ENCODE measurements at places on chromosomes 13 and 19.

DNA sequence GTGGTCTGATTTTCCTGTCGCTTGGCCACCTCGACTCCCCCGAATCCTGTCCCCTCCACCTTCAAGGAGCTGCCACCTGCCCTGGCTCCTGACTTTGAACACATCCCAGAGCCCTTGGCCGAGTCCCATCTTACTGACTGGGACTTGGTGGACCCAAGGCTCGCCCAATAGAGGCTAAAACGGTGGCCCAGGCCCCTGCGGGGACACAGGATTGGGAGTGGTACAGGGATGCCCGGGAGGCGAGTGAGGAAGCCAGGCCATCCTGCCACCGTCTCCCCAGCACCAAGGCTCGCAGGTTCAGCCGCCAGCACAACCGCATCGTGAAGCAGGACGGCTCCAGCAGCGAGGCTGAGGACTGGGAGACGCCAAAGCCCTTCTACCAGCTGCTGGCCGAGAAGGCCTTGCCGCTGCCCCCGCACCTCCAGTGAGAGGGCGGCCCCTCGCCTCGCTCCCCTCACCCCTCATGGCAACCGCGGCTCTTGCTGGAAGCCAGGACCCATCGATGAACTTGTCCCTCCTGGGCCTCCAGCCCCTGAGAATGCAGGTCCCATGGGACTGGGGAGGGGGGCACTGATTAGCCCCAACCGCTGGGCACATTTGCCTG lies 5.3 kb downstream of the SIX5 start:
- no peak for DNase-seq

GRCh38 chr19:18769989-18770528 lies 21.0 kb downstream of the COMP start:
- DNase-seq = no peak

- DNase-seq = no peak
Measured at GRCh38 chr19:45952686-45953505, 20.8 kb downstream of the NOVA2 start.

GRCh38 chr13:27969082-27969865 lies at the start of gene CDX2:
Gene CDX2, minus strand, starts transcription at chr13:27969315. Its CDS starts 309 bp downstream, at chr13:27969006.
- no peak for DNase-seq

DNA sequence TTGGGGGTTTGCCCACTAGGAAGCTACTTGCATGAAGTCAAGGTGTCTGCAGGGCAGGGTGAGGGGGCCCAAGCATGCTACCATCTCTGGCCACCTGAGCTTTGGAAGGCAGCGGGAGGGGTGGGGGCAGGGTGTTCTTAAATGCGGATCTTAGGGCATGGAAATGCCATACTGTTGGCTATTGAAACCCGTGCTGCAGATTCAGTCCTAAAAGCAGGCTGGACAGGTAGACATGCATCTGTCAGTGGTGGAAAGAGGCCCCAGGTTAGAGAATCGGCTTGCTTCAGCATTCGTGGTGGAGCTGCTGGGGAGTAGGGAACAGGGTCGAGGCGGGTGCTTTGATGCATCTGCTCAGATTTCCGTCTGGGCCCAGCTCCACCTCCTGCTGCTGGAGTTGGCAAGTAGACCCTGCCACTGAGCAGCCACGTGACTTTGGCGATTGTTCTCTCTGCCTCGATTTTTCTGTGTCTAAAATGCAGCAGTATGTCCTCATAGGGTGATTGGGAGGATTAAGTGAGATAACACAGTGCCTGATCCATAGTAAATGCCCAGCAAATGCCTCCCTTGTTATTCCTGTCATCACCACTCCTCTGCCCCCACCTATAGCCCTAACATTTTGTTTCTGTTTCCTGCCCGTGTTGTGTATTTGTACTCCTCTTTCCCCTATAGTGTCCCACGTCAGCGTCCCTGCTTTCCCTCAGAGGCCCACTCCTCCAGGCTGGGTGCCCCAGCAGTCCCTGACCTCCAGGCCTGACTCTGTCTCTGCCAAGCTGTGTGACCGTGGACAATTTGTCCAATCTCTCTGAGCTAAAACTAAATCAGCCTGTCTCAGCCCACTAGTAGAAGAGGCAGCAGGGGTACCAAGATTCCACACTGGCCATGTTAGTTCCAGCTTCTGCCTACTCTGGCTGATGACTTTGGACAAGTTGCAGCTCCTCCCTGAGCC lies 5.8 kb downstream of the PPP1R37 start:
- DNase-seq = peak; percentile 22

- DNase-seq = no peak
Measured at GRCh38 chr19:20669263-20669662, 7.9 kb upstream of the ZNF626 start.

- DNase-seq = peak; percentile 25
Measured at GRCh38 chr19:47863514-47863936, 4.5 kb downstream of the TPRX2 start.

- no peak for DNase-seq
Measured at GRCh38 chr13:41827507-41828213, 133.2 kb downstream of the VWA8 start.

DNA sequence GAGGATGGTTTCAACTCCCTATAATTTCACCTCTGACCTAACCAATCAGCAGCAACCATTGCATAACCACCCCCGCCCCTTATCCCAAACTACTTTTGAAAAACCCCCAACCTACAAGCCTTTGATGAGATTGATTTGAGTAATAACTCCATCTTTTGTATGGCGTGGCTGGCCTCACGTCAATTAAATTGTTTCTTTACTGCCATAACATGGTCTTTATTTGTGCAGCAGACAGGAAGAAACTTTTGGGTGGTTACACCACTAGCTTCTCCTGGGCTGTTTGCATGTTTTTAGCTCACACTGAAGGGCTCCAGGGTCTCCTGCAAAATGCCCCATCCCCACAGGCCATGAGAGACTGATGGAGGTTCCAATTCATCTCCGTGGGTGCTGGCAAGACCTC lies 34.0 kb upstream of the PEG3 start:
- no peak for DNase-seq

- no peak for DNase-seq
Measured at GRCh38 chr13:27076421-27076820, 95.2 kb downstream of the USP12 start.

GRCh38 chr19:1129535-1129934 lies 25.7 kb downstream of the GPX4 start:
- no peak for DNase-seq

GRCh38 chr13:110216398-110217041 lies 90.4 kb downstream of the COL4A1 start:
- DNase-seq = no peak

DNA sequence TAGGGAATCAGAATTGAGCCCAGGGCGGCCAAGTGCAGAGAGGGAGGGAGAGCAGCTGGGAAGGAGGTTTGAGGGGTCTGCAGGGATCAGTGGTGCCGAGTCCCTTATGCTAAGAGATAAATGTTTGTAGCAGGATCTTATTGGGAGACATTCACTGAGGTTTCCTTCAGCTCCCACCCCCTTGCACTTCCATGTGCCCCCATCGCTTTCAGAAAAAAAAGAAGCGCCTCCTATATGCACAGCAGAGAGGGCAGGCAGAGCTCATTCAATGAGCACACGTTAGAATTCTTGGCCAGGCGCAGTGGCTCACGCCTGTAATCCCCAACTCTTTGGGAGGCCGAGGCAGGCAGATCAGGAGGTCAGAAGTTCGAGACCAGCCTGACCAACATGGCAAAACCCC lies 28.0 kb downstream of the CYP4F2 start:
- DNase-seq = no peak

DNA sequence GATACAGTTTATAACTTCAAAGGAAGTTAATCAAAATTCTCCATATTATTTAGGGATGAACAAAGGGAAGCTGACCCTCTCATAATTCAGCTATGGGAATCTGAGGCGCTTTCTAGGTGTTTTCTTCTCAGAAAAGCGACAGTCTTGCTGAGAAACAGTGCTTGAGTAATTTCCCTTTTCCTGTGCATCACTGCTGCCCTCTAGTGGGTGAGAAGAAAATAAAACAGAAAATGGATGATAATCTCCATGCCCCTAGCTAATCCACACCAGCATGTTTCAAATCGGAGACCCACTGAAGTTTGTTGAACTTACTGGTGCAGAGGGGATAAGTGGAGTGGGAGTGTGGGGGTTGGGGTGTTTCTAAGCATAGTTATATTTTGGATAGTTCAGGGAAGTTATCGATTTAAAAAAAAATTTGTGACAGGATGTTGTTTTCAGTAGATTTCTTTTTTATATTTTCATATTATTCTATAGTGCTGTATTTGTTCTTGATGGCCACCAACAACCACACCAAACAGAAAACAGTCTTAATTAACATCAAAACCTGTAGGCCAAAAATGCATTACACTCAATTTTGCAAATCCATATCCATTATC lies 21.4 kb downstream of the LCP1 start:
- DNase-seq = peak; percentile 29

- DNase-seq = no peak
Measured at GRCh38 chr19:41324231-41324702, 14.3 kb downstream of the CCDC97 start.

DNA sequence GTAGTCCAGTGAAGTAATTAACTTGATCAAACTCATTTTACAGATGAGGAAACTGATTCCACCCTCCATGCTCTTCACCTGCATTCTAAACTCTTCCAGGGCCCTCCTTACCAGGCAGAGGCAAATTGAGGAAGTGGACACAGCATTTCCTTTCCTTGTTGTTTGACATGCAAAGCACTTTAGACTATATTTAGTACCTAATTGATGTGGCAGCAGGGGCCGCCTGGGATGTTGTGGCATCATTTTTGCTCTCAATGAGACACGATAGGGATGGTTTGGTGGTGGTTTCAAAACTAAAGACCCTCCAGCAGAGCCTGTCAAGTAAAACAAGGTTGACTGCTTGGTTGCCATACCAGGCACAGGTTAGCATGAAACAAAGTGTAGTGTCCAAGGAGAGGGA lies 7.9 kb downstream of the SIPA1L3 start:
- DNase-seq = no peak

GRCh38 chr13:50125304-50125553 lies 110.0 kb downstream of the KCNRG start:
- no peak for DNase-seq

- no peak for DNase-seq
Measured at GRCh38 chr13:45696610-45697226, 5.4 kb upstream of the CBY2 start.

DNA sequence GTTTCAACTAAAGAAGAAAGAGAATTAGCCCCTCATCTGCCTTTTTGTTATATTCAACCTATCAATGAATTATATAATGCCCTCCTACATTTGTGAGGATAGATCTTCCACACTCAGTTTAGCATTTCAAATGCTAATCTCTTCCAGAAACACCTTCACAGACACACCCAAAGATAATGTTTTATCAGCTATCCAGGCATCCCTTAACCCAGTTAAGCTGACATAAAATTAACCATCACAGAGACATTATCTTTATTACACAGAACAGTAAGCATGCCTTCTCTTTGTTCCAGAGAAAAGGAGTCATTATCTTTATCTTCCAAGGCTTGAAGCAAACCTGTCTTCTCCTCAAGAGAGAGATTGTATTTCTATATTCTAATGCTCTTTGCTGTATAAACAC lies 53.1 kb downstream of the PCDH20 start:
- no peak for DNase-seq

GRCh38 chr13:99507054-99507453 lies 5.8 kb downstream of the TM9SF2 start:
- DNase-seq = no peak

- no peak for DNase-seq
Measured at GRCh38 chr13:55500694-55501093, 1640.0 kb upstream of the PRR20A start.

- DNase-seq = no peak
Measured at GRCh38 chr19:5973867-5974635, 3.9 kb downstream of the RANBP3 start.

- DNase-seq = no peak
Measured at GRCh38 chr13:34070006-34070405, 252.1 kb downstream of the RFC3 start.

Data from NCI-H446 treated with DMSO at 0.1 percent for 48 hours (cell line).